ENCODE measurements at places on chromosomes 6 and 20. TPM values are rescaled to one million over a fixed set of nuclear protein-coding genes. Genes with fewer than 3 reads are reported as not detected.

HLA-DRB1 gene
- 33.9 TPM for polyA plus RNA-seq

KHDC1 gene
- 10.8 TPM for polyA plus RNA-seq

CSNK2A1 gene
- 148 TPM for polyA plus RNA-seq

DNA sequence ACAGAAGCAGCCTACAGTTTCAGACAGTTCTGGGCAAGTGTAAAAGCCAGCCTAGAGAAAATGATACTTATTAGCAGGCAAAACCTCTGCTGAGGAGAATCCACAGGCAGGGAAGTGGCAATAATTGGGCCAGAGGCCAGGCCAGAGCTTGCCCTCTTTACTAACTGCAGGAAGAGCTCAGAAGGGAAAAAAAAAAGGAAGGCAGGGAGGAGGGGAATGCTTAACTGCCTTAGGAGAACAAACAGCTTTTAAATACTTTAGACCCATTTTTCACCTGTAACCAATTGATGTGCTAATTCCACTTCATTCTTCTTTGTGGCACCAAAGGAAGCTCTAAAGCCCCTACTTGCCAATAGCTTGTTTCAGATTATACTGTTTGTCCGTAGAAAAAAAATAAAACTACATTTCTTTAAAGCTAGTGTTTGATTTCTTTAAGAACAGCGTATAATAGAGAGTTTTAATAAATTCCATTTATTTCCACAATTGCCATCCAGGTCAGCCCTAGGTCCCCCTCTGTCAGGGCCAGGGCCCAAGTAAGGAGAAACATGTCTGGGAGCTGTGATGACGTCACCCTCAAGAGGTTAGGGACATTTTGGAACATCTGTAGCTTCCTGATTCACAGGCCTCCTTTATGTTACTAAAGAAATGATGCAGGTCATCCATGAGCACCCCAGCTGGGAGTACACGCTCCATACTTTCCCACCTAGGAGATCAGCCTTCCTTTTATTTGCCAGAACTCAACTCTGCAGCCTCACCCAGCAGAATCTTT is 384.3 kb downstream of the CDC5L start:
- DNase-seq: no peak

DNA sequence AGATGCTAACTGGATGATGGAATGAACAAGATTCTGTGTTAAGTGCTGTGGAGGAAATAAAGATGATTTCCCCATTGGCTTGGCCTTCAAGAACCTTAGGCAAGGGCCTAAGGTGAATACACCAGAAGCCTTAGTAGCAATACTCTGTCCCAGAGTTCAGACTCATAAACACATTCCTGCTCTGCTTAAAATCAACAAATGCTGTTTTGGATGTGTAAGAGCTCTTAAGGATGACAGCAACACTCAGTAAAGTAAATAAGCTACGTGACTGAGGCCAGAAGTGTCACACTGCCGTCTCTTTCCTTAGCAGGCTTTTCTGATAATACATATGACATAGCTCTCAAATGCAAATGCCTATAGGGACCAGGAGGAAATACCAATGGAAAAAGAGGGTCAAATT is 90.6 kb downstream of the EYA2 start:
- DNase-seq: no peak

Measured in right lung (tissue), 10 donors.